Stimulated activated naive B cell treated with anti-CD40 and anti-IgM and Interleukin-4, amounts not matched to agents 10 μg/mL and 1 μg/mL and 100 μg/mL, for 72 hours (primary cell): ENCODE measurements at places on chromosomes 4 and X.

DNA sequence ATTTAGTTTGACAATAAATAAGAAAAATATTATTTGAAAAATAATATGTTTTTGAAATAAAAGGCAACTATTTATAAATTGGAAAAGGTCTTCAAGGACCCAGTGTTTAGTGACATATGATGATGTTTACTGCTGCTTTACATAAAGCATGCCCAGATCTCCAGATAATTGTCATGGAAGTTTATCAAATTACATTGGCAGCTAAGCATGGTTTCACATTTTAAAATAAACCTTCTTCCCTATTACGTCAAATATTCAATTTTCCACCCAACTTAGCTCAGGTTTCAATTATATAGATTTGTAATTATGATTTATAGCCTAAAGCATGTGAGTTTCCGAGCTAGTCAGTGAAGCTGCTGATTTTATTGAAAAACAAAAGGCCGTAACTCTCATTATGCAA is 417.2 kb downstream of the CFAP47 start:
- no peak for DNase-seq

DNA sequence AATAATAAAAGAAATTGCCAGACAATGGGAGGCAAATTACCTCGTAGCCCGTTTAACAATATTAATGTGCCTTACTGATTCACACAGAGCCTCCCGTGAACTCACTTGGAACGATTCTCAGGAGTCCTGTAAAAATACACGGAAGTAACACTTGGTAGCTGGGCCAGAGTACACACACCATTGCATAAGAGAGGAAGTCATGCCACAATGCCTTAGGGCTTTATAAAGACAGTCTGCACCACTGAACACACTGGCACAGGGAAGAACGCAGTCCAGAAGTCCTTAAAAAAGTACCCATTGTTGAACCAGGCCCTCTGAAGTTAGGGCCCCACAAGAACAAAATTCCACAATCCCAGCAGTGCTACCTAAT is 15.1 kb downstream of the SLC2A9 start:
- DNase-seq: no peak

DNA sequence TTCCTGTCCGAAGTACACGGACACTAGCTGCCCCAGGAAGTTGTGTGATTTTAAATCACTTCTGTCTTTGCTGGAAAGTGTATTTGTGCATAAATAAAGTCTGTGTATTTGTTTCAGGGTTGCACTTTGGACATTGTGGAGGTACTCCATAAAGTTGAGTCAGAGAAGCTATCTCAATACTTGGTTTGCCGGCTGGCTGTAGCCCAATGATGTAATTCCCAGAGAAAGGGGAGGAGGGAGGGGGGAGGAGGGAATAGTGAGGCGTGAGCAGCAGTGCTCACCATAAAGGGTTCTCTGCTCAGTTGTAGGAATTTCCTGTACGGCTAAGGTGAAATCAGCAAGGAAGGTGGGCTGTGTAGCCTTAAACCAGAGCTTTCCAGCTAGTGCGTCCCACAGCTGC is 7.5 kb downstream of the APEX2 start:
- DNase-seq: no peak

GRCh38 chrX:80602036-80602860 is 182.0 kb downstream of the TENT5D start:
- no peak for DNase-seq

DNA sequence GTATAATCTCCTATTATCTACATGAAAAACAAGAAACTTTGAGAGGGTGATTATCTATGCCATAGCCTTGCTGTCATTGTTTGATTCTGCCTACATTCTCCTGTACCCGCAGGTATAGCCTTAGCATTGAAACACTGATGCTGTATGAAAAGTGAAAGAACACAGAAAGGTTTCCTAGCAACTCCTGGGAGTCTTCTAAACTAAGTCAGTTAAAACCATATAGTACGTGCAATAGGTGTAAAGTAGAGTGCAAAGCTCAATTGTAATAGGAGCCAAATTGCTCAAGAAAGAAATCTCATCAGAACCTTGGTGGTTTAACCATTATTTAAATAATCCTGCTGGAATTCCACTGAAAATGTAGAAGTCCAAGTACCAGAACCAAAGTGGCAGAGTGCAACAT is 489.7 kb downstream of the PCDH10 start:
- DNase-seq: no peak

DNA sequence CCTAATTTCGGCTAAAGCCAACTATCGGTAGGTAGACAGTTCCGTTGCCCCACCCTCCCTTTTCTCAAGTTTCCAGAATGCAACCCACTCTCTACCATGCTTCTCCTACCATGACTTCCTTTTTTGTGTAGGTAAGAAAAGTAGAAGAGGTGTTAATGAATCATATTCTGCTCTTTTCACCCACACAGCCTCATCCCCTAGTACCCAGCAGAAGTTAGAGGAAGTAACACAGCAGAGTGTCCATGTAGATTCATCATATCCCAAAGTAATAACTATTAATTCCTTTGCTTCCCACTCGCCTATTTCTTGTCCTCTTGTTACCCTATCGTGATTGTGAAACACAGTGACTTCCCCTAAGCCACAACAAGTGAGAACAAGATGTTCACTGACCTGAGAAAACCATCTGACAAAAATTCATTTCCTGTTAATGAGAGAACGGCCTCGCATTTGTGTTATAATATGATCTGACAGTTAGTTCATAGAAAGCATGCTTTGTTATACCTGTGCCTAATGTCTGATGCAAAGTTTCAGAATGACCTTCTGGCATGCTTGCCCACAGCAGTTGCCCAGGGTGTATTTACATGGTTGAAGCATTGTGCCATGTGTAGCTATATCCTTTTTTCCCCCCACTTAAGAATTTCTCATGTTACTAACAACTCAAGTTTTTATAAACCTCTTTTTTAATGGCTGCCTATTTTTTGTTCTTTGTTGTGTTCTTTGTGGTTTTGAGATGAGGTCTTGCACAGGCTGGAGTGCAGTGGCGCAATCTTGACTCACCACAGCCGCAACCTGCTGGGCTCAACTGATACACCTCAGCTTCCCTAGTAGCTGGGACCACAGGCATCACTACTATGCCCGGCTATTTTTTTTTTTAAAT is 185.6 kb downstream of the RAP1GDS1 start:
- DNase-seq: peak; percentile 50

DNA sequence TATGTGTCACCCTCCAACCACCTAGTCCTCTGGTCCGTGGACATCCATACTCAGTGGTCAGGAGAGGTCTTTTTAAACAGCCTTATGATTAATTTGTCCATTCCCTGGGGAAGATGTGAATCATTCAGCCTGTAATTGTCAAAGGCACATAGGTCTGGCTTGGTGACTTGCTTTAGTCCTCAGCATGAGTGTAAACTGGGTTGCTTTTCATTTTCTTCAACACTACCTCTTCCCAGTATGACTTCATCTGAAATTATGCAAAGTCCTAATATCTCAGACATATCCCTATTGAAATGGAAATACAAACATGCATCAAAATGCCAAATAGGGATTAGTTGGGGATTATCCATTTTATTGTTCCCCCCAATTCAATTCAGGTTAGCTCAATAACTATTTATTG is 208.3 kb upstream of the AMOT start:
- DNase-seq: no peak

DNA sequence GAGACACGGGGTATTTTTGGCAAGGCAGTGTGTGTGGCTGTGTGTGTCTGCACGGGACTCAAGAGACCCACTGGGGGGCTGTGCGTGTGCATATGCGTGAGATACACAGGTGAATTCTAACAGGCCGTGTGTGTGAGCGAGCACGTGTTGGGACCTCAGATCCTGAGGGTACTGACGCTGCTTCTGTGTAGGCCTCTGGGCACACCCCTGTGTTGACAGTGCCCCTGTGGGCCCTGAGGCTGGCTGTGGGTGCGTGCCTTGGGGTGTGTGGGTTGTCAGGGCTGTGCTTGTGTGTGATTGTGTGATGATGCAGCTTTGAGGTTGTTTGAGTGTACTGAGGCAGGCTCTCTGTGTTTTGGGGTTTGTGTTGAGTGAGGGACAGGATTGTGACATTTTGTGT is 13.9 kb downstream of the FOXP3 start:
- no peak for DNase-seq

DNA sequence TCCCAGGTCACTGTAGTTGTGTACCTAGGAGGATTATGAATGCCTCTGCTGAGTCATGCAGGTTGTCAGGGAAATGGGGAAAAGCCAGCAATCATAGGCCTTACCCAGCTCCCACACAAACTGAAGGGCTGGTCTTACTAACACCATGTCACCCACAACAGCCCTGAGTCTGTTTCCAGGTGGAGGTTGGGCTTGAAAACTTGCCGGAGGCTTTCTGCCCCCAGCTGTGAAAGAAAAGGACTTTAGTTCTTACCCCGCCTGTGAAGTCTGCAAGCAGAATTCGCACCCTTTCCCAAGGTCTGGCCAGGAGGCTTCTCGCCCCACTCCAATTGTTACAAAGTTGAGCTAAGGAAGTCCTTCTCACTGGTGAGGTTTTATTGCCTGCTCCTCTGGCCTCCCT is 143.9 kb downstream of the RPS6KA6 start:
- no peak for DNase-seq

DNA sequence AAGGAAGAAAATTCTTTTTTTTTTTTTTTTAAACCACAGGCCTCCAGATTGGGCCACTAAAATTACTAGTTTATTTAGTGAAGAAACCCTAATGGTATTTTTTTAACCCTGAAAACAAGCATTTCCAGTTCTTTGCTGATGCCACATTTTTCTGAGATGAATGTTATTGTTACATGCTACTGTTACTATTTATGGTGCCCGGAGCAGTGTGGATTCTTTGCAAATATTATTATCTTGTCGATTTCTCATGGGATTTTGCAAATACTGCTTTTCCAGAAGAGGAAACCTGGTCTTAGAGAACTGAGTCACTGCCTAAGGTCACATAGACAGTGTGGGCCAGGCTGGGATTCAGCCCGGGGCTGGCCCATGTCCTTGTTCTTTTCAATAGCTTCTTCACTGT is 8.7 kb upstream of the ALAS2 start:
- no peak for DNase-seq

GRCh38 chrX:135740681-135741149 is 27.3 kb downstream of the CT45A1 start:
- no peak for DNase-seq

GRCh38 chr4:98765771-98766170 is 107.4 kb upstream of the TSPAN5 start:
- DNase-seq: no peak

DNA sequence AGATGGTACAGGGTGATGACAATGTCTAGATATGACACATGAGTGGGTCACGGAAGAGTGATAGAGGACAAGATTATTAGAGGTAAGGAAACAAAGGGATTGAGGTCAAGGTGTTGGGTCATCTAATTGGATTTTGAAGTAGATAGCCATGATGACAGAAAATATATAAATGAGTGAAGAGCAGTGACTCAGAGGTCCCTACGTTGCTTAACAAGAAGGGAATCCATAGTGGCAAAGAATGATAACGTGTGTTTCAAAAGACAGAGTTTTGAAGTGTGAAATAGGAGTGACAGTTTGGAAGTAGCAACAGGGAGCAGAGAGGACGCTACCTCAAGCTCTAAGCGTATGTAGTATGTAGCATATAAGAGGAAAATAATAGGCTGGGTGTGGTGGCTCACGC is 22.2 kb upstream of the CAMK2D start:
- no peak for DNase-seq

DNA sequence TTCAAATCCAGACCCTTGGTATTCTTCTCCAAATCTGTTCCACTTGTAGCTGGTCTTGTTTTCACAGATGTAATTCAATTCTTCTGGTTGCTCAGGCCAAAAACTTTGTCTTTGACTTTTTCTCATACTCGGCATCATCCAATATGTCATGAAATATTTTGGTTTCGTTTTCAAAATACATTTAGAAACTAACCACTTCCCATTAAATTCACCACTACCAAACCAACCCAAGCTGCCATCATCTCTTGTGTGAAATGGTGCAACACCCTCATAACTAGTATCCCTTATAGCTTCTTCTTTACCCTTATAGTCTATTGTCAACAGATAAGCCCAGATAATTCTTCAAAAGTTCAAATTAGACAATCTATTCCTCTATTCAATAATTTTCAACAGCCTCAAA is 192.1 kb downstream of the PRR32 start:
- DNase-seq: no peak

- DNase-seq: no peak
Measured at GRCh38 chr4:82017680-82018079, 356.1 kb downstream of the HNRNPD start.

DNA sequence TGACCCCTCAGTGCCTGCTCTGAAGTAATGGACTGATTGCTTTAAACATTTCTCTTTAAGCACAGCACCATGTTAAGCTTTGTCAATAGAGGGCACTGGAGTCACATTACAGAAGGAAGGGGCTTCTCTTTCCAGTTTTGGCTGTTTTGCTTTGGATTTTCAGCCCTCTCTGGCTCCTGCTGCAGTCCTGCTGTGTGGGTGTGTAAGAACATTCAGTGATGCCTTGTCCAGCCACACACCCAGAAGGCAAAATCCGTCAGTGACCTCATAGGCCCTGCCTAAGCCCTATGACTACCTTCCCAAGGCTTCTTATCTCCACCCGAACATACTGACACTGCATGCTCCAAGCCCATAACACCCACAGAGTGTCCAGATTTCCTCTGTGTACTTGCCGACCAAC is 215.3 kb upstream of the CTSO start:
- DNase-seq: no peak

- DNase-seq: no peak
Measured at GRCh38 chrX:15043538-15043937, 170.3 kb downstream of the MOSPD2 start.

DNA sequence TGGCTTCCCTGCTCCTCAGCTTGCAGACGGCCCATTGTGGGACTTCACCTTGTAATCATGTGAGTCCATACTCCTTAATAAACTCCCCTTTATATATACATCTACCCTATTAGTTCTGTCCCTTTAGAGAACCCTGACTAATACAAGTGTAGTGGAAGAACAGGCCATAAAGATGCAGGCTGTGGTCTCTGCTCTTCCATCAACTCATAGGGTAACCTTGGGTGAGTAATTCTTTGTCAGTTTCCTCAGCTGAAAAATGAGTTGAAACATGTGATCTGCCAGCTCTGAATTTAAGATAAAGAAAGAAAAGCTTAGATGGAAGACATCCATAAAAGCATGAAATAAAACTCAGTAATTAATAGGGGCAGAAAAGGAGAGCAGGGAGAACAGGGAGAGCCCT is 103.6 kb downstream of the ENOX2 start:
- DNase-seq: no peak

DNA sequence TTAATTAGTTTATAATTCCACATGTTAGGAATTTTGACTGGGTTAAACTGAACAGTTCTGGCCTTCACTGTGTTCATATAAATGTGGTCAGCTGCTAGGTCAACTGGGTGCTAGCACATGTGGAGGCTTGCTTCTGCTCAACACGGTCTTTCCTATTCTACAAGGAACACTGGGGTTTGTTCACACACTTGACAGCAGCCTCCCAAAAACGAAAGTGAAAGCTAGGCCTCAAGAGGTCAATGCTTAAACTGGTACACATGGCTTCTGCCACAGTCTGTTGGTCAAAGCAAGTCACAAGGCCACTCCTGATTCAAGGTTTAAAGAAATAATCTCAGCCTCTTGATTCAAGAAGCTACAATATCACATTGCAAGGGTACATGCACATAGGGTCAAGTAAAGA is 126.5 kb downstream of the QDPR start:
- DNase-seq: no peak

- no peak for DNase-seq
Measured at GRCh38 chr4:134624365-134624764, 422.8 kb upstream of the PABPC4L start.

- no peak for DNase-seq
Measured at GRCh38 chrX:43590150-43590549, 65.9 kb upstream of the MAOA start.

- DNase-seq: no peak
Measured at GRCh38 chr4:35423104-35423503, 821.2 kb downstream of the ARAP2 start.
